Right atrium auricular region (tissue), 2 donors: ENCODE measurements at places on chromosomes 1 and 21.

GRCh38 chr1:224513383-224513782 lies 78.8 kb upstream of the WDR26 start:
- DNase-seq, result no peak

GRCh38 chr1:51131185-51131584 lies 29.2 kb downstream of the C1orf185 start:
- no peak for DNase-seq

DNA sequence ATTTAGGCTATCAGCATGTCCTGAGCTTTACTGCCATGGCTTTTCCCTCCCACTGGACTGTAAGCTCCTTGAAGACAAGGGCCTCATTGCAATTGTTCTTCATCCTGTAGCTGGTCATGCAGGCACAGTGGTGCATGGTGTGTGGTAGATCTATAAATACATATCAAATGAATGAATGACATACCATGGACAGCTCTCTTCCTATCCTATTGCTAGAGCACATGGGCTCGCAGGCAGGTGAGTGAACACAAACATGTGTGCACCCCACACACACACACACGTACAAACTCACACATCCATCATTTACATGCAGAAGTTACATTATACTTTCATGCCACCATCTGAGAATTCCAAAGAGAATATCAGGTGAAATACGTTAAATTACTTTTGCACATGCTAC lies 172.9 kb upstream of the RUNX1 start:
- DNase-seq, result no peak

GRCh38 chr1:57796616-57797015 lies 372.8 kb upstream of the DAB1 start:
- no peak for DNase-seq

- peak; percentile 98 for DNase-seq
Observed at GRCh38 chr1:154404984-154405746, at the start of gene IL6R. Gene IL6R (plus strand): TSS chr1:154405343. CDS start chr1:154405630, 287 bp downstream.
